Activated T-helper 1 cell treated with anti-CD3 and anti-CD28 coated beads, Interleukin-2, amount 50 U/mL, for 16 hours (primary cell): ENCODE measurements at places on chromosomes 1 and 21.

DNA sequence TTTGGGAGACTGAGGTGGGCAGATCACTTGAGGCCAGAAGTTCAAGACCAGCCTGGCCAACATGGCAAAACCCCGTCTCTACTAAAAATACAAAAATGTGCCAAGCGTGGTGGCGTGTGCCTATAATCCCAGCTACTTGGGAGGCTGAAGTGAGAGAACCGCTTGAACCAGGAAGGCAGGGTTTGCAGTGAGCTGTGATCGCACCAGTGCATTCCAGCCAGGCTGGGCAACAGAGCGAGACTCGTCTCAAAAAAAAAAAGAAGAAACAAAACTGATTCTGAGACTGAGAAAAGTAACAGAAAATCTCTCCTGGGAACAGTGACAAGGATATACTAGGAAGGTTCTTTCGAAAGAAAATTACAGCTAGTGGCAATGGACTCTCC, 20.9 kb downstream of the USP48 start:
- no peak for DNase-seq

GRCh38 chr1:25556132-25556670, 12.8 kb downstream of the LDLRAP1 start:
- no peak for DNase-seq

DNA sequence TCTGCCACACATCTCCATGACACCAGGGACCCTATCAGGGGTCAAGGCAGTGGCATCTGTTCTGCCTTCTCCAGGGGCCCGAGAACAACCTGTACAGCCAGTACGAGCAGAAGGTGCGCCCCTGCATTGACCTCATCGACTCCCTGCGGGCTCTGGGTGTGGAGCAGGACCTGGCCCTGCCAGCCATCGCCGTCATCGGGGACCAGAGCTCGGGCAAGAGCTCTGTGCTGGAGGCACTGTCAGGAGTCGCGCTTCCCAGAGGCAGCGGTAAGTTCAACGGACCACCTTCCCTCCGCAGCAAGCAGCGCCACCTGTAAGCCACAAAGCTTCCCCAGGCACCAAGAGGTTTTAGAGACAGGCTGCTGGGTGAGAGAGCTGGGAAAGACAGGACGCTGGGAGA, 15.9 kb downstream of the MX2 start:
- no peak for DNase-seq

DNA sequence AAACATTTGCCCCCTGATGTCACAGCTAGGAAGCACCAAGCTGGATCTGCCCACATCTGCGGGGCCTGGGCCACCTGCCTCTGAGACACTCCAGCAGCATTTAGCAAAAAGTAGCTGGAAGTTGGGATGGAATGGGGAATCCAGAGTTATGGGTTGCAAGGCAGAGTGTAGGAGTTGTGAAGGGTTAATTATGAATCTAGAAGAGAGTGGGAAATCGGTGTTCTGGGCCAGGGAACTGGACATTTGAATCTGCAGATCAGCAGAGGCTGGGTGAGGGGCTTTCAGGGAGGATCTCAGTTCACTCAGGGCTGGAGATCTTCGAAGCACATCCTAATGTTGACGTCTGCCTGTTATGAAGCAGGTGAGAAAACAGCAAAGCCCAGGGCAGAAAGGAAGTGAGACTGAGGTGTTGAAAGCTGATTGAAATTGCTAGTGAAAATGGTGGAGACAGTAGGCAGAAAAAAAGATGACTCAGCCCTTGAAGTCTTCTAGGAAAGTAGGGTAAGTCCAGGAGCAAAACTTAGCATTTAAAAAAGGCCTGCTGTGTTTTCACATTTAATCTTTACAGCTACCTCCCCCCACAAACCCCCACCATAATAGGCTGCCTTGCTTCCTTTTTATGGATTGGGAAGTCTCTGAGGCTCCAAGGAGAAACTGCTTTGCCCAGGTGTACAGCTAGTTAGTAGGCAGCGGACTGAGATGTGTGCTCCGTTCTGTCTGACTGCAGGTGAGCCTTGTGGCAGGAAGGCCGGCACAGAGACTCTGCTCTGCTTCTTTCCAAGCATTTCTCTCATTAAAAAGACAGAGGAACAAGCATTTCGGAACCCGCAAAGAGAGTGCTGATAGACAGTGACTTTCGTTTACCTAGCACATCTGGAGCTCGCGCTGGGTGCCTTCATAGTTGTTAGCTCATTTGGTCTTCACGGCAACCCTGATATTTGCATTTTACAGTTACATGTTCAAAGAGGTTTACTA, 7.2 kb downstream of the VANGL1 start:
- DNase-seq, result no peak

DNA sequence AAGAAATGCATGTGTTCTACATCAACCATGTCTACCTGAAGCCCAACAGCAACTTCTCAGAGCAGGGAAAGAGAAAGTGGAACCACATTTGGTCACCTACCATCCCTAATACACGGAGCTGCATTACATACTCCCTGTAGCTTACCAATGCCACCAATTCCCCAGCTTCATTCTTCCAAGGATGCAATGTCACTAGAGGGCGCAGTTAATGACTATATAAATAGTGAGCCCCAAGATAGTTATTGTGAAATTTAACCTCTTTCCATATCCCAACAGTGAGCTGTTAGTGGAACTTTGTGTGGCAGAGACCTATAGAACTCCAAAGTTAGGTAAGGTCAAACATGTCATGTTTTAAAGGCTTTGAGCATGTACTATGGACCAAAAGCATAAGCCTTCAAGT, 618.3 kb downstream of the SMYD3 start:
- DNase-seq, result no peak

DNA sequence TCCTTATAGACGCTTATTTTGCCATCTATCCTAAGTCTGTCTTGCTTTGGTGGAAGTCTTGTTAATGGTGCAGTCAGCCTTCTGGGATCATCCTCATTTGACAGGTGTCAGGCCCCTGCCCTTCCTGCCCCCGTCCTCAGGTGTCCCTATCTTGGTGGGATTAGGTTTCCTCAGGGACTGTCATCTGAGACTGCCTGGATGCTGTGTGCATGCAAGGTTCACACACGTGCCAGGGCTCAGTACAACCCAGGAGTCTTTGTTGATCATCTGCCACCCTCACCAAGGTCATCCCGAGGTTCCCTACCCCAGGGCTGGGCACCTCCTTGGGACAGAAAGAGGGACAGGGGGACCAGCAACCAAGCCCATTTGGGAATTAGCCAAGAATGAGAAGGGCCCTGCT, 18.0 kb downstream of the PADI2 start:
- DNase-seq, result no peak

GRCh38 chr1:74584185-74584584, 71.8 kb upstream of the LRRC53 start:
- no peak for DNase-seq

- no peak for DNase-seq
These were observed 42.0 kb downstream of the PROX1 start for GRCh38 chr1:214029796-214030195.

DNA sequence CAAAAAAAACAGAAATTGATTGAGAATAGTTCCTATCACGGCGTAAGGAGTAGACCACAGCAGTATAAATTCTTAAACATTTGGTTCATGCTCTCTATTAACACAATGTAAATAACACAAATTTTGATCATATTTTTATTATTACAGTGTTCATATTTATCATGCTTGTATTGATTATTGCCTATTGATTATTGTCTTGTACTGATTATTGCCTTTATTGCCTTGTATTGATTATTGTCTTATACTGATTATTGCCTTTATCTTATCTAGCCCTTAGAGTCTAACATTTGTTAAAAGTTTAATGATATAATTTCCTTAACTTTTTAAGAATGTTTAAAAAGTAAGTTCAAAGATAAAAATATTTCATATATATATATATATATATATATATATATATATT, 460.7 kb downstream of the KCNT2 start:
- no peak for DNase-seq

DNA sequence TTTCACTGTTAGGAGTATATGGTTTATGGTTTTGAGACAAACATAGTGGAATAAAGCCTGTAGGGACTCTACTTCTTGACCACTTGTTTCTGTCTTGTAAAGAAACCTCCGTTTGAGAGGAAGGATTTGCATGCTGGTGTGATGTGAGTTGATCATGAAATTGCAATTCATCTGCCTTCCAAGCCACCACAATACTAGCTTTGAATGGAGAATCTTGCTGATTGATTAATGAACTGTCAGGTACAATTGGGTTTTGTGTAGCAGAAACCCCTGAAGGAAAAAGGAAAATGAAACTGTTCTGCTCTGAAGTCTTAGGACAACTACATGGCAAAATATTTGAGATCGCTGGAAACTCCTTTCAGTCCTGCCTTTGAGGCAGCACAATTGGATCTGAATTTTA, 90.7 kb downstream of the VPS13D start:
- no peak for DNase-seq

DNA sequence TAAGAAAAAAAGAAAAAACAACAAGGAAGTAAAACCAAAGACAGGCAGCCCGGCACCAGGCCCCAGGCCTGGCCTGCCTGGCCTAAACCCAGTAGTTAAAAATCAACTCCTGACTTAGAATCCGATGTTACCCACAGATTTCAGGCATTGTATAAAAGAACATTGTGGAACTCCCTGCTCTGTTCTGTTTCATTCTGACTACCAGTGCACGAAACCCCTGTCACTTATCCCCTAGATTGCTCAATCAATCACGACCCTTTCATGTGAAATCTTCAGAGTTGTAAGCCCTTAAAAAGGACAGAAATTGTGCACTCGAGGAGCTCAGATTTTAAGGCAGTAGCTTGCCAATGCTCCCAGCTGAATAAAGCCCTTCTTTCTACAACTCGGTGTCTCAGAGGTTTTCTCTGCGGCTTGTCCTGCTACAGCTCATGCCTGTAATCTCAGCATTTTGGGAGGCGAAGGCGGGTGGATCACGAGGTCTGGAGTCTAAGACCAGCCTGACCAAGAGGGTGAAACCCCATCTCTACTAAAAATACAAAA, 15.6 kb upstream of the MYOCOS start:
- no peak for DNase-seq

DNA sequence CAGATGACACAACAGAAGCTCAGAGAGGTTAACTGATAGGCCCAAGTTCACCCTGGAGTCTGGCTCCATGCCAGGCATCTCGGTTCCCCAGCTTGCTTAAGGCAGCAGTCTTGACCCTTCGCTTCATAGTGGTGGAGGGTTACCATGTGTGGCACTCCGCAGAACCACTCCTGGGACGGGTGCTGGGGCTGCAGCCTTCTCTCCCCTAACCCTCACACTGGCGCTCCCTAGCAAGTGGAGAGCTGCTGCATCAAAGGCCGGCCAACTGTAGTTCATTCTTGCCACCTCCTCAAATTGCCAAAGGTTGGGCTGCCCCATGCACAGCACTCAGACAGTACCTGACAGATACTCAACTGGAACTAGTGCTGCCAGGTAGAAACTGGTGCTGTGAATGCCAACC, 70.2 kb upstream of the KCND3 start:
- no peak for DNase-seq

DNA sequence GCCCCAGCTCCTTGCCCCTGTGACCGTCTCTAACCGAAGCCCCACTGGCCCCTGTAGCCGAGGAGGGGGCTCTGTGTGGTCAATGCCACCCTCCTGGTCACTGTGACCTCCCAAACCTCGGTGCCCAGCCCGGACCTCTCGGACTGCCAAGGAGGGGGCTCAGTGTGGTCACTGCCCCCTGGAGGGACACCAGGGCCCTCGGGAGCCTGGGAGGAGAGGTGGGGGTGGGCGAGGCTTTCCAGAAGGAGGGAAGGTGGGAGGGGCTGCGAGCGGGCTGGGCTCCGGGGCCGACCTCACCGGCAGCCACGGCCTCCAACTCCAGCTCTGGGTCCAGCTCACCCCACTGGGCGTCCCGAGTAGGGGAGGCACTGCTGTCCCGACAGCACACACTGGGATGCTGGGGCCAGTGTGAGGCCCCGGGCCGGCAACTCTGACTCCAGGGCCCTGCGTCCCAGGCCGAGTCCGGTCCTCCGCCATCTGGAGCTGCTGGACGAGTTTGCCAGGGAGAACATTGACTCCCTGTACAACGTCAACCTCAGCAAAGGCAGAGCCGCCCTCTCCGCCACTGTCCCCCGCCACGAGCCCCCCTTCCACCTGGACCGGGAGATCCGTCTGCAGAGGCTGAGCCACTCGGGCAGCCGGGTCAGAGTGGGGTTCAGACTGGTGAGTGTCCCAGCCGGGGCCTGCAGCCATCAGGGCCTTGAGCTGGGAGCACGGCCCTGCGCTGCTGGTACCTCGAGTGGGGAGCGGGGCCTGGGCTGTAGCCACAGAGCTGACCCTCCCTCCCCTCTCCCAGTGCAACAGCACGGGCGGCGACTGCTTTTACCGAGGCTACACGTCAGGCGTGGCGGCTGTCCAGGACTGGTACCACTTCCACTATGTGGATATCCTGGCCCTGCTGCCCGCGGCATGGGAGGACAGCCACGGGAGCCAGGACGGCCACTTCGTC, 6.4 kb downstream of the SCNN1D start:
- DNase-seq, result no peak

DNA sequence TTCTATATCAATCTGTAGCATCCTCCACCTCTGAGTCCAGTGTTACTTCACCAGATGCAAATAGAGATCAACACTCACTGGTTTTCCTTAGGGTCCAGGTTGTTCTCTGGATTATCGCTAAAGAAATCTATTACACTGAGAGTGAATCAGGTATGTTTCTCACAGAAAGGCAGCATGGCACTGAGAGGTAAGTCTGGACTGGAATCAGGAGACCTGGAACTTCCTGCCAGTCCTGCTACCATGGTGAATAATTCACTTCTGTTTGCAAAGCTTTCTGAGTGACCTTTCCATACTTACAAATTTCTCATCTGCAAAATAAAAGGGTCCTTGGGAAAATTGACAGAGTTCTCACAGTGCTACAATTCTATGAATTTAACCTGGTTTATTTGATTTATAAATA, 1583.3 kb downstream of the MRPL39 start:
- no peak for DNase-seq

DNA sequence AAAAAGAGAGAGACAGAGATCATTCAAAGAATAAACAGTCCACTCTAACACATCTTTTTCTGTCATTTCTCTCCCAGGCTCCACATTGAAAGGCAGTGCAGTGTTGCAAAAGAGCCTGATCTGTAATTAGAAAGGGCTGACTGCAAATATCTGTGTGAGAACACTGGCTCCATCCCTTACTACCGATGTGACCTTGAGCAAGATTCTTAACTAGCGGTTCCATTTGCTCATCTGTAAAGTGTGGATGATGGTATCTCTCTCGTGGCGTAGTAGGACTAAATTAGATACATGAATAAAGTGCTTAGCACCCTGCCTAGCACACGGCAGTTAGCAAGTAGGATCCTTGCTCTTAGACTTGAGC, 26.9 kb upstream of the SLC44A3 start:
- no peak for DNase-seq

DNA sequence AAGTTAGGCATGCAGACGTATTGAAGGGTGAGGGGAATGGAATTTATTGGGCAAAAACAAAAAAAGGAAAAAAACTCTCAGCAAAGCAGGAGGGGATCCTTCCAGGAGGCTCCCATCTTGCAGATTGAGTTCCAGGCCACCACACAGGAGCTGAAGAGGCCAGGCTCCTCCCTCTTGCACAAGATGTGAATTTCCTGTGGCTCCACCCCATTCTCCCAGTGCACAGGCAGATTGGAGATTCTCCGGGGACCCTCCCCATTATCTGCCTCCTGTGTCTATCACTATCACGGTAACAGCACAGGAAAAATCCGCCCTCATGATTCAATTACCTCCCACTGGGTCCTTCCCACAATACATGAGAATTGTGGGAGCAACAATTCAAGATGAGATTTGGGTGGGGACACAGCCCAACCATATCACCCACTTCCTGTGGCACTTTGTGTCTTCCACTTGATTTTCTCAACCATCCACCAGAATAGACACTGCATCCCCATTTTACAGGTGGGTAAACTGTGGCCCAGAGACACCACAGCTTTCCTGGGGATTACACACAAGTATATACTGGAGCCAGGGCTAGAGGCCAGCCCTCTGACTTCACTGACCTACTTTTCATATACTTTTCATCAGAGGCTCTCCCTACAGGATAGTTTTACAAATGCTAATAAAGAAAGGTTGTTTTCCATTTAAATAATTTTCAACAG, 18.9 kb upstream of the COL6A1 start:
- no peak for DNase-seq
